Dermis blood vessel endothelial cell (primary cell): ENCODE measurements at places on chromosomes 13 and 19. TPM values are rescaled to one million over a fixed set of nuclear protein-coding genes. Genes with fewer than 3 reads are reported as not detected.

SPIB gene
- not detected in 2 replicates for total RNA-seq

ZNF93 gene
- total RNA-seq = 6.0 and 11.7 TPM in 2 replicates

ZFP82 gene
- total RNA-seq = 5.2 and 5.6 TPM in 2 replicates

ZNF625 gene
- total RNA-seq = 11.5 and 15.1 TPM in 2 replicates

MAST1 gene
- total RNA-seq = 0.17 and 0.51 TPM in 2 replicates

DCT gene
- total RNA-seq = not detected in 2 replicates
